ENCODE measurements at places on chromosomes 5 and 9. TPM values are rescaled to one million over a fixed set of nuclear protein-coding genes. Genes with fewer than 3 reads are reported as not detected.

- DNase-seq = no peak
Observed at GRCh38 chr5:126656401-126657007, 55.8 kb downstream of the PHAX start.

- no peak for DNase-seq
Observed at GRCh38 chr9:131111186-131111853, 14.1 kb upstream of the NUP214 start.

DNA sequence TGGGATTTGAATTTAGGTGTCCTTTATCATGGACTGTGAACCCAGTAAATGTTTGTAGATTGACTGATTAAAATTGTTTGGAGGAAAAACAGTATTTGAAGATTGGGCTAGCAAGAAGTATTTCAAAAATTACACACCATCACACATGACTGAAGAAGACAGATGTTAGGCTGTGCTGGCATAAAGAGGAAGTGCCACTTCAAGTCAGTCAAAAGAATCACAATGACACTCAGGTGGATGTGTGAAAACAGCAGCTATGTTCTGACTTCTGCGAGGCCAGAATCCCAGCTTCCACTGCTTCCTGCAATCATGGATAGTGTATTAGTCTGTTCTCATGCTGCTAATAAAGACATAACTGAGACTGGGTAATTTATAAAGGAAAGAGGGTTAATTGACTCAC is 393.3 kb downstream of the DMRT2 start:
- no peak for DNase-seq

Gene HTR1A
- 0.24 TPM for total RNA-seq

Gene LIFR
- total RNA-seq = 49.9 TPM
